Heart right ventricle (tissue), 16 donors: ENCODE measurements at places on chromosomes 13 and 19.

- H3K27me3 ChIP-seq = no peaks in the 10 kb centered on the region
- no peaks in the 10 kb centered on the region for H3K36me3 ChIP-seq
- no peak for DNase-seq
- H3K27ac ChIP-seq = no peak overlapping the region
- no peaks in the 10 kb centered on the region for H3K4me1 ChIP-seq
Observed at GRCh38 chr13:31184981-31185645, 14.7 kb upstream of the B3GLCT start.

GRCh38 chr19:42267644-42268141, 1.4 kb upstream of the CIC start:
- peak overlapping the region; percentile 97 for H3K27ac ChIP-seq
- no peak for DNase-seq
- peaks cover 39% of the 10 kb centered on the region for H3K4me1 ChIP-seq
- peak overlapping the region; percentile 59 for H3K4me3 ChIP-seq
- H3K36me3 ChIP-seq = no peaks in the 10 kb centered on the region

GRCh38 chr13:91988331-91988730, 589.9 kb downstream of the GPC5 start:
- H3K4me3 ChIP-seq = no peak overlapping the region
- DNase-seq = no peak
- H3K27ac ChIP-seq = no peak overlapping the region
- no peaks in the 10 kb centered on the region for H3K36me3 ChIP-seq

- H3K4me1 ChIP-seq = no peaks in the 10 kb centered on the region
- no peaks in the 10 kb centered on the region for H3K27me3 ChIP-seq
- no peaks in the 10 kb centered on the region for H3K36me3 ChIP-seq
- no peak for DNase-seq
Observed at GRCh38 chr13:96661612-96662011, 332.7 kb downstream of the OXGR1 start.

DNA sequence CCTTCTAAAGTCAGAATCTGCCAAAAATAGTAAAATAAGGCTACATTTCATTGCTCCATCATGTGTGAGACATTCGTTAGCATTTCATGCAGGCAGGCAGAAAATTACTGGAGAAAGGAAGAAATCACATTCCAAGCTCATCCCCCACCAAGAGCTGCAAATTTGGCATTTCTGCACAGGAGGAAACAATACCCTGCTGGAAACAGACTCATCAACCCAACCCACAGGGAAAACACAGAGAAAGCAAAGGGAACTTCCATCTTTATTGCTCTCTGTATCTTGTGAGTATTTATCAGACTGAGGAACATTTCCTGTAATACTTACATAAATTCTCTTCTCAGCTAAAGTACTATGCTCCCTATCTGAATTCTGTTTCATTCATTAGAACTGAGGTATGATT, 95.7 kb downstream of the KCTD12 start:
- H3K27me3 ChIP-seq = no peaks in the 10 kb centered on the region
- peak overlapping the region; percentile 9 for H3K27ac ChIP-seq
- H3K4me3 ChIP-seq = no peak overlapping the region
- DNase-seq = no peak
- H3K36me3 ChIP-seq = no peaks in the 10 kb centered on the region

DNA sequence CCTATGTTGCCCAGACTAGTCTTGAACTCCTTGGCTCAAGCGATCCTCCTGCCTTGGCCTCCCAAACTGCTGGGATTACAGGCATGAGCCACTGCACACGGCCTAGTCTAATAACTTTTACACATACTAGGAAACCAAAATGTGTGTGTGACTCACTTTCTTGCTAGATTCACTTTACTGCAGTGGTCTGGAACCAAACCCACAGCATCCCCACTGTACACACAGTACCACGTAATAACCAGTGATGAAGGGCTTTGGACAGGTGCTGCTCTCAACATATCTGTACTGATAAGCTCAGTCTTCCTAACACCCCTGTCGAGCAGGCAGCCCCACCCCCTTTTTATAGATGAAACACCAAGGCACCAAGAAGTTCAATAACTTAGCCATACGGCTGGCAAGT, 5.1 kb downstream of the DNMT1 start:
- no peaks in the 10 kb centered on the region for H3K36me3 ChIP-seq
- H3K4me3 ChIP-seq = no peak overlapping the region
- H3K27me3 ChIP-seq = no peaks in the 10 kb centered on the region
- H3K27ac ChIP-seq = no peak overlapping the region

DNA sequence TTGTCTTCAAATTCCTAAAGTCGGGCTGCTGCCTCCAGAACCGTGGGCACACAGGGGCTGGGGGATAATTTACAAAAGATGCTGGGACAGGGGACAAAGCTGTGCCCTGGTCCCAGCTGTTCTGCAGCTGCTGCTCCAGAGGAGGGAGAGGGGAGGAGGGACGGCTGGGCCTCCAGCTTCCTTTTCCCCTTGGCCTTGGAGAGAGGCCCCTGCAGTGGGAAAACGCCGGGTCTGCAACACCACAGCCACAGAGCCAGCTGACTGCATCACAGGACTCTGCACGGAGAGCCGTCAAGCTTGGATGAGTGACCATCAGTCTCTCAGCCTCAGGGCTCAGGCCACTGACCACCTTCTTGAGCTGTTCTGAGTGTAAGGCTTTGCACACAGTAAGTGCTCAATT, 6.1 kb downstream of the DOCK6 start:
- H3K27ac ChIP-seq = peak overlapping the region; percentile 63
- peak; percentile 80 for DNase-seq
- H3K36me3 ChIP-seq = no peaks in the 10 kb centered on the region
- H3K27me3 ChIP-seq = no peaks in the 10 kb centered on the region

DNA sequence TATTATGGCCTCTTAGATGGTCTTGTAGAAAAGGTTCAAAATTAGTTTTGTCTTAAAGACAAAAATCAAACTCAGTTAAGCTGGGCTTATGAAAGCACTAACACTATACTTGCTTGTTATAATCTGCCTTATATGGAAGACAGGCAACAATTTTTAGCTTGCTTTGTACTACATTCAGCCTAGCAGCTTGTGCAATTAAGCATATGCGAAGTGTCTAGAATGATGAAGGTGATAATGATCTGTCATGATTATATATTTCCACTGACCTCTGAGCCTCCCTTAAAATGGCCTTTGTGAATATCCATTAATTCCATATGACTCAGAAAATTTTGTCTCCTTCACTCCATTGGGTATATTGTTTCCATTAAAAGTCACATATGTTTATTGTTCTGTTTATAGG, 834.9 kb downstream of the OLFM4 start:
- no peaks in the 10 kb centered on the region for H3K27me3 ChIP-seq
- H3K36me3 ChIP-seq = no peaks in the 10 kb centered on the region
- H3K27ac ChIP-seq = no peak overlapping the region
- no peak for DNase-seq
- no peaks in the 10 kb centered on the region for H3K4me1 ChIP-seq

- H3K36me3 ChIP-seq = no peaks in the 10 kb centered on the region
- DNase-seq = no peak
- no peak overlapping the region for H3K27ac ChIP-seq
- H3K27me3 ChIP-seq = no peaks in the 10 kb centered on the region
- no peak overlapping the region for H3K4me3 ChIP-seq
Observed at GRCh38 chr13:111658145-111659100, 338.0 kb downstream of the TEX29 start.

- no peak for DNase-seq
- no peaks in the 10 kb centered on the region for H3K36me3 ChIP-seq
- peaks cover 18% of the 10 kb centered on the region for H3K27me3 ChIP-seq
- H3K4me3 ChIP-seq = no peak overlapping the region
- H3K27ac ChIP-seq = no peak overlapping the region
- H3K4me1 ChIP-seq = no peaks in the 10 kb centered on the region
Observed at GRCh38 chr19:33755099-33756035, 41.3 kb upstream of the KCTD15 start.

- H3K4me3 ChIP-seq = no peak overlapping the region
- H3K27me3 ChIP-seq = no peaks in the 10 kb centered on the region
- no peak overlapping the region for H3K27ac ChIP-seq
- no peaks in the 10 kb centered on the region for H3K36me3 ChIP-seq
- DNase-seq = no peak
- no peaks in the 10 kb centered on the region for H3K4me1 ChIP-seq
Observed at GRCh38 chr13:20383058-20383457, 142.6 kb downstream of the CRYL1 start.

DNA sequence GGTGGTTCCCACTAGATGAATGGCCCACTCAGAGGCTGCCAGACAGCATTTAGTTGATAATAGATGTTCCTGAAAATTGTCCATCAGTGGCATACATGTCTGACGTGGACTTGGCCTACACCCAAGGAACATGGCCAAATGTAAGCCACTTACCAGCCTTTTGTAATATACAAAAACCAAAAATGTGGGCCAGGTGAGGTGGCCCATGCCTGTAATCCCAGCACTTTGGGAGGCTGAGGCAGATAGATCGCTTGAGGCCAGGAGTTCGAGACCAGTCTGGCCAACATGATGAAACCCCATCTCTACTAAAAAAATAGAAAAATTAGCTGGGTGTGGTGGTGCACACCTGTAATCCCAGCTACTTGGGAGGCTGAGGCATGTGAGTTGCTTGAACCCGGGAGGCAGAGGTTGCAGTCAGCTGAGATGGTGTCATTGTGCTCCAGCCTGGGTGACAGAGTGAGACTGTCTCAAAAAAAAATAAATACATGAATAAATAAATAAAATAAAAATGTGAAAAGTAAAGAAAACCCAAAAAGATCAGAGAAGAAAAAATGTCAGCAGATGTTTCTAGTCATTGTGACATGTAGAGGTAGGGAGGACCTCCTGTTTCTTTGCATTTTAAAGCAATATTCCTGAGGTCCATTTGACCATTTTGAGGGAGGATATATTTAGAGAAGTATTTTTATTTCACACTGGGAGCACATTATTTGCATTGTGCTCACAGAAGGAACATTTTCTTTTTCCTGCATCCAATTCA, 7.1 kb upstream of the WTIP start:
- H3K36me3 ChIP-seq = peaks cover 43% of the 10 kb centered on the region
- peaks cover 6% of the 10 kb centered on the region for H3K4me1 ChIP-seq
- H3K27me3 ChIP-seq = no peaks in the 10 kb centered on the region
